ENCODE measurements at places on chromosomes 1 and 21. TPM values are rescaled to one million over a fixed set of nuclear protein-coding genes. Genes with fewer than 3 reads are reported as not detected.

DNA sequence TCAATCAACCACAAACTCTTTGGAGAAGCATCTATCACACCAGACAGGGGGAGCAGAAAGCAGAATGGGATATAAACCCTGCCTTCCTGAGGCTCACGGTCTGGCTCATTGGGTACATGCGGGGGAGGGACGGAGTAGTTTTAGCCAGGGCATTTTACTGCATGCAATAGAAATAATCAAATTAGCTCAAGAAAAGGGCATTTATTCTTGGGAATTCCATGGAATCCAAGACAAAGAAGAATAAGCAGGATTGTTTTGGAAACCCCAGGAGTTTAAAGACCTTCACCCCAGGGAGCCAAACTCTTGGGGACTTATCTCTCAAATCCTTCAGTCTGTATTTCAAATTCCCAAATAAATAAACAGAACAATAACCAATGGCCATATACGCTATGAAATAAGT, 5.2 kb upstream of the KAZN start:
- DNase-seq, result no peak

CFAP141 gene
- not detected for total RNA-seq

DNA sequence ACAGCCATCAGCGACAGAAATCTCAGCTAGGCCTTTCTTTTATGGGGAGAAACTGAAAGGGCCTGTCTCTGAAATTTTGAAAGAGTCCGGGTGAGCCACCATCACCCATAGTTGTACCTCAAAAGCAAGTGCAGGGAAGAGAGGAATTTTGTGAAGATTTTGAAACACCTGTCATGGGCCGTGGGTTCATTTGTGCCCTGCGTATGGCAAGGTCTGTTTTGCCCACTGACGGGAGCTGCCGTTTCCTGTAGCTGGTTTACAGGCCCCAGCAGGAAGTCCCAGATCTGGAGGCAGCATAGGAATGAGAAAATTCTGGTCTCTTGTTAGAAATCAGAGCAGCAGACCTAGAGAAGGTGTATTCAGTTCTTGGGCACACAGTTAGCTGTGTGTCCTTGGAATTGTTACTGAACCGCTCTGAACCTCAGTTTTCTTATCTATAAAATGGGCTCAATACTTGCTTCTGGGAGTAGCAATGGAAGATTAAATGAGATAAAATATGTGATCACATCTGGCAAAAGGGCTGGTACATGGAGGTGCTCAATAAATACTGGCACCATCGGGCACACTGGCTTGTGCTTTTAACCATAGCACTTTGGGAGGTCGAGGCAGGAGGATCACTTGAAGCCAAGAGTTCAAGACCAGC, 52.5 kb downstream of the MAN1C1 start:
- no peak for DNase-seq

CR1L gene
- total RNA-seq, result not detected

DNA sequence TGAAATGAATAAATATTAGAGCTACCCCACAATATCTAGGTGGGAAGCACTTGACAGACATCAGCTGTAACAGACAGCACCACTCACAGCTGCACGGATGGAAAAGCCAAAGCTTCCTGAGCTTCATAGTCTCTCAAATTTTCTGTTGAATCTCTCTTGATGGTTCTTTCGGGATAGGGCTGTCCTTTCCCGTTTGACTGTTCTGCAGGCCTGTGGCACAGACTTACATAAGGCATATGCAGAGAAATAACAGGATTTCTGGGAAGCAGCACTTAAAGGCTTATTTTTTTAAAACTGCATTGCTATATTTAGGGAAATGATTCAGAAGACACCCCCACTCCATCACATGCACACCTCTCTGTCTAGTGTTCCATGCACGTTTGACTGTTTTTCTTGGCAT, 77.5 kb downstream of the ZNF648 start:
- no peak for DNase-seq

DNA sequence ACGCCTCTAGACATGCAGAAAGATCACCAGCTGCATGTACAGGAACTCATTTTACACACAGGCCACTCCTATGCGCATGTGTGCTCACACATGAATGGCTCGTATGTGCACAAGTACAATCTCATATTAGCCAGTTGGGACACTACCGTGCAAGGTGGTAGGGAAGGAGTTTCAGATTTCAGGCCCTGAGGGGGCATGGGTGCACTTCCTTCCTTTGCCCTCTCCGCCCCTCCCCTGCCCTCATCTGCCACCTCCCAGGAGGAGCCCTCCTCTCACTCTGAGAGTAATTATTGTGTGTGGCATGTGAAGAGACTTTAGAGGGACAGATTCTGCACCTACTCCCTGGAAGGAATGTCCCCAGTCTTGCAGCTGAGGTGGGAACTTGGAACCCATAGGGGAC, 14.8 kb downstream of the EDN2 start:
- DNase-seq, result no peak

GRCh38 chr1:236156512-236157208, 14.3 kb downstream of the GPR137B start:
- DNase-seq, result no peak

HCN3 gene
- total RNA-seq, result 1.8 TPM

LCE1E gene
- total RNA-seq, result not detected

KCNJ9 gene
- not detected for total RNA-seq

DNA sequence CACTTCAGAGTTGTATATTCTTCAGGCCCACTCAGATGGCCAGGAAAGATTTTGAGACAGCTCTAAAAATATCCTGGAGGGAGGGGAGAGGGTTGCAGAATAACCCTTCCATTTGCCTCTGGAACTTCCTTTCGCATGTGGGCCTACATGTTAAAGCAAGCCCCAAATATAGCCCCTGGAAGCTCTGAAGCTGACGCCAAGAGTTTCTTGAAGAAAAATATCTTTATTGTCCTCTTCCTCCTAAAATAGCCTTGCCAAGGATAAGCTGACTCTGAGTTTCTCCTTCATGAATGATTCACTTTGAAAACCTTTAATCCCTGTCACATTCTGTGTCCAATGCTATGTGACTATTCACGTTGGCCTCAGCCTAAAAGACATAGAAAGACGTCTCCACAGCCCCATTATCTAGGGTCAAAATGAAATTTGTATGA, 6.4 kb downstream of the C1orf116 start:
- DNase-seq, result peak; percentile 54

ACAP3 gene
- total RNA-seq, result 56.8 TPM

GRCh38 chr1:21397813-21398188, 42.1 kb upstream of the NBPF3 start:
- no peak for DNase-seq

- DNase-seq, result peak; percentile 7
Observed at GRCh38 chr21:14603202-14603601, 57.1 kb upstream of the SAMSN1 start.

GNAT2 gene
- total RNA-seq, result not detected

MYOM3 gene
- 0.05 TPM for total RNA-seq

GRCh38 chr1:199182186-199182843, 543.5 kb downstream of the PTPRC start:
- DNase-seq, result no peak

- no peak for DNase-seq
Observed at GRCh38 chr1:196637606-196638005, 14.2 kb upstream of the CFH start.

DNA sequence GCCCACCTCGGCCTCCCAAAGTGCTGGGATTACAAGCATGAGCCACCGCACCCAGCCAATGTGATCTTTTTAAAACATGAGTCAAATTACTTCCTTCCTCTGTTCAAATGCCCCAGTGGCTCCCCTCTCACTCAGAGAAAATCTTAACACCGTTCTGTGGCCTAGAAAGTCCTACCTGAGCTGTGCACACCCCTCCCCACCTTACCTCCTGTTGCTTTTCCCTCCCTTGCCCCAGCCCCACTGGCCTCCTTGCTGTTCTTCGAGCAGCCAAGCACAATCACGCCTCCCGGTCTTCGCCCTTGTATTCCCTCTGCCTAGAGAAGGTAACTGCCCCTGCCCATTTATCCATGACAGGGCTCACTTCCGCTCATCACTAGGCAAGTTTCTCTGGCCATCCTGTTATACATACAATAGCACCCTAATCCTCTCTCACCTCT, 62.6 kb upstream of the RPL11 start:
- DNase-seq, result no peak

CD84 gene
- not detected for total RNA-seq

DNA sequence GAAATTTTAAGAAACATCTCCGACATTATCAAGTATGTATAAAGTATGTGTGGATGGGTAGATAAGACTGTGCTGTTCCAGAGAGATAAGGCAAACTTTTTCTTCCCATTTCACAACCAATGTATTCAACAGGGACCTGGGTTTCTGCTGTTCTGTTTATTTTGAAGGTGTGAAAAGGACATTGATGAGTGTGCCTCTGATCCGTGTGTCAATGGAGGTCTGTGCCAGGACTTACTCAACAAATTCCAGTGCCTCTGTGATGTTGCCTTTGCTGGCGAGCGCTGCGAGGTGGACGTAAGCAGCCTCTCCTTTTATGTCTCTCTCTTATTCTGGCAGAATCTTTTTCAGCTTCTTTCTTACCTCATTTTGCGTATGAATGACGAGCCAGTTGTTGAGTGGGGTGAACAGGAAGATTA, 174.0 kb downstream of the CRB1 start:
- DNase-seq, result no peak
